MM.1S (cell line): ENCODE measurements at places on chromosomes 1 and 21.

GRCh38 chr1:4755864-4756504, 101.6 kb downstream of the AJAP1 start:
- no peak for DNase-seq

DNA sequence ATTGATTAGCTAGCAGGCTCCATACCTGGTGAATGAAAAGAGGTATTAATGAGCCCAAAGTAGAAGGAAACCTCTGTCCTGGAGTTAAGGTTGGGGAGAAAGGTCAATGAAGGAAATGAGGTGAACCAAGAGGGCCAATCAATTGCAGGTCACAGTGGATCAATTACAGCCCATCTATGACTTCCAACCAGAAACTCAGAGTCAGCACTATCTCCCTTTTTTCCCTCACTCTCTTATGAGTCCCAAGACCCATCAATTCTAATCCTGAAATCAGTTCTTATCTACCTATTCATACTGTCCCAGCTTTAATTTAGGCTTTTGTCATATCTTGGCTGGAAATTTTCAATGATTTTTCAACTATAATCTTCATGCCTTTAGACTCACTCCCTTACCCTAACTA, 433.2 kb upstream of the PKN2 start:
- DNase-seq: no peak

DNA sequence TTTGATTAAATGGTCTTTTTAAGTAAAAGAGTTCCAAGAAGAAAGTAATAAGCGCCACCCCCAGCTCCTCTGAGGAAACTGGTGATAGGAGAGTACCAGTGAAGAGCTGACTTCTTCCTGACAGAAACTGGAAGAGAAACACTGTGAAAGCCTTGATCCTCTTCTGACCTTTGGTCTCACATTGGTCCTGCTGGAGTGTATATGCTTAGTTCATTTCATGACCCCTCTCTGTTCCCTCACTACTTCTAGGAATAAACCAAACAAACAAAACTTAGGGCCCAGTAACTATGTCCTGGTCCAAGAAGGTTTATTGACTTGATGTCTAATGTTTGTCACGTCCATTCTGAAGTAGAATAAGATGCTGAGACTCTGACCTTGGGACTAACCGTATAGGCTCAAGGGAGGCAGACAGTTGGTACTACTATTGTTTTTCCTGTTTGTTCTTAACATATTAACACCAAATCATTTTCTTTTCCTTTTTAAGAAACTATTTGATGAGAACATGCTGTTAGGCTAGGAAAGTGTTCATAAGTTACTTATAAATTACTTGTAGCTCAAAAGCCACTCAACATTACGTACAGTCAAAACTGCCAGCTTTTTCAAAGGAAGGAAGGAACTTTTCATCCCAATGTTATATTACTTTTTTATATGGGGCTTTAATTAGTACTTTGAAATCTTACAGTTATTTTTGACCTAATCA, 57.9 kb downstream of the MIER1 start:
- peak; percentile 24 for DNase-seq

DNA sequence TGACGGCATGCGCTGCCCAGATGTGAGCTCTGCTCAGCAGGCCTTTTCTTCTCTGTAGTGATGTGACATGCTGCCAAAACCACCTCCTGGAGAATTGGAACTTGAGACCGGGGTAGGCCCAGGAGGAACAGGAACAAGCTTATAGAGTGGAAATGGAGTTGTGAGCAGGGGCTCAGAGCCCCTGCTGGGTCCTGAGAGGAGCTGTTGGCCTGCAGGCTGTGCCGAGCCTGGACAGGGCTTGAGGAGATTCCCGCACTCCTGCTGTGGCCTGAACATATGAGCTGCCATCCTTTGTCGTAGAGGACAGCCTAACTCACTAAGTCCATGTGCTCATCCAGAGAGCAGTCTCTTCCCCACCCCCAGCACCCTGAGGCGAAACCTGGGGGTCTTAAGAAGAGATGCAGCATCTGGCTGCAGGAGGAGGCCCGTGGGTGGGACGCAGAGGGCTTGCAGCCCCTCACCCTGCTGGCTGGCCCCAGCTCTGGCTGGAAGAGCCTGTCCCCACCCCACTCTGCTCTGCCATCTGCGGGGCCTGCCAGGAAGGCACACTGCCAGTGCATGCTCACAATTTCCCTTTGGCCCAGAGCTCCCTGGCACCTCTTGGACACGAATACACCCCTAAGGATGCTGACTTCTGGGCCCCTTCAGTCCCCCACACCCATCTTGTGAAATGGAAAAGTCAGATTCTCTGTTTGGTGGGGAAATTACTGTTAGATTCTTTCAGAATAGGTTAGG, 42.5 kb downstream of the PTPRF start:
- no peak for DNase-seq

DNA sequence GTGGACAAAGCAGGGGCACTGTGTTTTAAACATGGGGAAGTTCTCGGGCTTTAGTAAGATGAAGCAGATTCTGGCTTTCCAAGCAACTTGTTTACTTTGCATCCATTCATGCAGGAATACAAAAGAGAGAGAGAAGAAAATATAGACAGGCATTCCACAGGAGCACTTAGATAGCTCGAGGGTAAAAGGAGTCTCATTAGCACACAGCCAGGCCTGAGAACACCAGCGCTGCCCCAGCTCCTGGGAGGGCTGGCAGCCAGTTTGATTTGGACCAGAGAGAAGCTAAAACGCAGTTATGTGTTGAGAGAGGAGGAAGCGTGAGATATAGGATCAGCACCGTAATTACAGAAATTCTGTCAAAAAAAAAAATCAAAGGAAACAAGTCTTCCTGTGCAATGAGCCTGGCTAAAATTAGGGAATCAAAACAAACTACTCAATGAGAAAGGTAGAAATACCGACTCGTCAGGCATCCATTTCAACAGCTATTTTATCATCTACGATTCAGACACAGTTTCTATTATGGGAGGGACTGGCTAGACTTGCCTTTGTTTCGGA, 68.2 kb downstream of the CLSTN1 start:
- no peak for DNase-seq

DNA sequence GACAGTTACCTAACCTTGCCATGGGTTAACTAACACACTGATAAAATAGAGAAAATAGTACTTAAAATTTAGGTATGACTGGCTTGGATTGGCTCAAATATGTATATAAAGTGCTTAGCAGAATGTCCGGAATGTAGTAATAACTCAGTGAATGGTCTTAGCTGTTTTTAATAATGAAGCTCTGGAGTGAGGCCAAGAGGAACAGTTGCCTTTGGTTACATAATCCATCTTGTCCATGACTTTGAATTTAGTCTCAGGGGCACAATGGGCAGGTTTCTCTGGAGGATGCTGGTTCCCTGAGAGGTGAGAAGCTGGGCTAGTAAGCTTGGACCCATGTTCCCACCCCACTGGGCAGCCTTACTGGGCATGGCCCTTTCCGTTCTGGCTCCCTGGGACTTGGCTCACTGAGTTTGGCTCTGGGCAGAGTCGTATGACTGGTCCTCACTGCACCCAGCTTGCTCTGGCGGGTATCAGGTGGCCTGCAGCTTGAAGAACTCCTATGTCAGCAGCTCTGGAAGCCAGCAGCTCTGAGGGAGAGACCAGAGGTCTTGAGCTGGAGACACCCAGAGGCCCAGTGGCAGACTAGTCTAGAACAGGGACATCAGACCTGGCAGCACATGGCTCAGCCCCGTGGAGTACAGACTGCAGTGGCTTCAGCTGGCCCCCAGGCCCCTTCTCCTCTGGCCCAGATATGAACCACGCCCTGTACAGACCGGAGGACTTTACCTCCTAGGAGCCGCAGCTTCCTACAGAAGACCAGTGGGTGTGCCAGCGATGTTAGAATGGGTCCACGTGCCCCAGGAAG, 40.4 kb downstream of the TENT5C start:
- DNase-seq: no peak

DNA sequence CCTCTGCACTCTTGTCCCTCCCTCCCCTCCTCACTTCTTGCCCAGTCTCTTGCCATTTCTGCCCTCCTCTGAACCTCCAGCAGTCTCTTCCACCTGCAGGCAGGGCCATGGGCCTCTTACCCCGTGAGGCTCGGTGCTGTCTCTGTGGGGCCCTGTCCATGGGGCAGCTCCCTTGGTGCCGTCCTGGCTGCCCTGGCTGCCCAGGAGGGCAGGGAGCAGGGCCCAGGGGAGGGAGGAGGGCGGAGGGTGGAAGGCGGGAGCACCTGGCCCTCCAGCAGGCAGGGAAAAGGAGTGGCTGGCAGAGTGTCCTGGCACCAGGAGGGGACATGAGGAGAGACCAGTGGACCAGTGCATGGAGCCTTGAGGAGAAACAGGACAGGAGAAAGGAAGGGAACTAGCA, at the start of gene RORC:
TSS of gene RORC (minus strand) at position 198 of the 400 bp plus-strand sequence. CDS start at position 160, 38 bp downstream.
- DNase-seq: no peak

GRCh38 chr1:59072583-59072947, 224.3 kb upstream of the FGGY start:
- no peak for DNase-seq

DNA sequence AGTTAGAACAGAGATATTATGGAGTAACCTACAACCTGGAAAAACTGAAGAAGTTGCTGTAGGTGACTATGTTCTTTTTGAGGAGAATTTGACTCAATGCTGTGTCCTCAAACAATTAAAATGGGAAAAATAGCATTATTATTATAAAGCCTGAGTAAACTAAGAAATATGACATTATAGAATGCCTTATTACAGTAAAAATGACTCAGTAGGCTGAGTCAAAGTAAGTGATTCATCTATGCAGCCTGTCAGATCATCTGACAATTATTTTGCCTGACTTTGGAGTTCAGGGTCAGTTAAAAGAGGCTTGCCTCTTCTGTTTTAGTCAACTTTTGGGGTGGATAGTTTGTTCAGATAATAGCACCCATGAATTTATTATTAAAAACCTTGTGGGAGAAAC, 150.8 kb upstream of the PTGFR start:
- DNase-seq: no peak
